ENCODE measurements at places on chromosomes 7 and 10. TPM values are rescaled to one million over a fixed set of nuclear protein-coding genes. Genes with fewer than 3 reads are reported as not detected.

DNA sequence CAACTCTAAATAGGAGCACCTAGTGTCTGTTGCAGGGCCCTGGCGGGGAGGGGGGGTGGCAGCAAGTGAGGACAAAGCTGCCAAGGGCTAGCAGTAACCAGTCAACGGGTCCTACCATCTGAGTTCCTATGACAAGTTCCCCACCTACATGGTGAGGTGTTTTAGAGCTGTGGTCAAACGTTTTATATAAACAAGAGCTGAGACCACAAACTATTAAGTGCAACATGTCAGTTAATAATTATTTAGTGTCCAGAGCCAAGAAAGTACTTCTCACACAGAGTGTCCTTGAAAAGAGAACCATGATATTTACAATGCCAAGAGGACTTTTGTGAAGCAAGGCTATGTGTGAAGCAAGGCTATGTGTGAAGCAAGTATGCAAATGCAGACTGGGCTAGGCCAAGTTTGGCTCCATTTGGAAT, 434.7 kb downstream of the TNS3 start:
- DNase-seq = no peak

The CAV2 gene
- 191 TPM for total RNA-seq

The OR6B1 gene
- total RNA-seq = not detected

DNA sequence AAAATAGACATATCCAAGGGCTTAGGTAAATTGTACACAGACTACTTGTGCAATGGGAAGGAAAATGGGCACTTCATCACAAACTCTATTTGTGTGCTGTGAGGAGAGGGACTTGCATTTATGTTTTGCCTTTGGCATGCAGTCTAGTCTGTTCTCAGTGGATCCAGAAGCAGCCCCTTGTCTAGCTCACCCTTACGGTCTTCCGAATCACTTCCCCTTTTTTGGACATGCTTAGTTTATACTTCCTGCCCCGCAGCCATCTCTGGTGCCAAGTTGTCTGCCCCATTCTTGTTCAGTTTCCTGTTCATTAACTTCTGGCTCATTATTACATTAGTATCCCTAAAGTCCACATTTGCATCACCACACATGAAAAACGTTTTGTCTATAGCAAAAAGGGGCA, 161.6 kb downstream of the NRCAM start:
- DNase-seq = peak; percentile 41

DNA sequence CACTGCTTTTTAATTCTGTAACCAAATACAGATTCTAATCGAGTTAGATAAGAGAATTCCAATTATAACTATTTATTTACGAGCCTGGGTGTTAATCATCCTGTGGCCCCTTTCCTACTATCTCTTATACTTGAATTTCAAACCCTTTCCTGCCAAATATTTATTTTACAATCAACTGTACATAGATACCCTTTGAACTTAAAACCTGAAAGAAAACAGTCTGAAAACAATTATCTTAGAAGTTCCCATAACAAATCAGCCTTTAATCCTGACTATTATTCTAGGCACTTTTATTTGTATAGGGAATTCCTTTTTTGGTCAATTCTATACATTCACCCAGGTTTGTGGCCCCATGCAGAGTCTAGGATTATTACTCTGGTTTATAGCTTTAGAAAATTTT, 10.6 kb upstream of the GPR37 start:
- DNase-seq = no peak

- DNase-seq = peak; percentile 8
Measured at GRCh38 chr10:51960494-51960895, 261.1 kb upstream of the CSTF2T start.

DNA sequence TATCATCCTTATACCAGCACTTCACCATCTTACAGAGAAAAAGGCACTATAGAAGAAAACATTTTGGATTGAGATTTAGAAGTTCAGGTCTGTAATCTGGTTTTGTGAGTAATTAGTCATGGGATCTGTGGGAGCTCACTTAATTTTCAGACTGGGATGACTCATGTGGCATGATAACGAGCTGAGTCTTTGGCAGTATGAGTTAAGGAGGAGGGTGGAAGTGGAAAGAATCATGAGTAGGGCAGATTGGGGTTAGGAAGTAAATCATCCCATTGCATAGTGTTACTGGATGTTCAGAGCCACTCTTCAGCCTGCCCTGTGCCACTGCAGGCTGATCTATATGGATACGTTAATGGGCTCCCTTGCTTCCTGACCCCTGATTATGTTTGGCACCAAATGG, 64.9 kb downstream of the ZNF92 start:
- peak; percentile 92 for DNase-seq

The DDX50 gene
- 44.9 TPM for total RNA-seq

The EPHA1 gene
- total RNA-seq = not detected

DNA sequence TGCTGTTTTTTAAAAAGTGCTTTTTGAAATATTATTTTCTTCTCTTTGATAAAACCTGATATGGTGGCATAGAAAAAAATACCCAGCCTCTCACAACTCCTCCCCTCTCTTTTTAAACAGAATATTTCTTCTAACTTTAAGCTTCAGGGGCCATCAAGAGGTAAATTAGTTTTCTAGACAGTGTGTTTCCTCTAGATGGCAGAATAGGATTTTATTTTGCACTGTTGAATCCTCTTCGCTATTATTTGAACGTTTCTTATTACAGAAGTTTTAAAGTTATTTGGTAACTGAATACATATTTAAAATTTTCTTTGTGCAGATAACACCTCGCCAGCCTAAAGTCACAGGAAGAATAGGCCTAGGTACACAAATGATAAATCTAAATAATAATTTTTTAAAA, 30.3 kb downstream of the ARL5B start:
- no peak for DNase-seq

DNA sequence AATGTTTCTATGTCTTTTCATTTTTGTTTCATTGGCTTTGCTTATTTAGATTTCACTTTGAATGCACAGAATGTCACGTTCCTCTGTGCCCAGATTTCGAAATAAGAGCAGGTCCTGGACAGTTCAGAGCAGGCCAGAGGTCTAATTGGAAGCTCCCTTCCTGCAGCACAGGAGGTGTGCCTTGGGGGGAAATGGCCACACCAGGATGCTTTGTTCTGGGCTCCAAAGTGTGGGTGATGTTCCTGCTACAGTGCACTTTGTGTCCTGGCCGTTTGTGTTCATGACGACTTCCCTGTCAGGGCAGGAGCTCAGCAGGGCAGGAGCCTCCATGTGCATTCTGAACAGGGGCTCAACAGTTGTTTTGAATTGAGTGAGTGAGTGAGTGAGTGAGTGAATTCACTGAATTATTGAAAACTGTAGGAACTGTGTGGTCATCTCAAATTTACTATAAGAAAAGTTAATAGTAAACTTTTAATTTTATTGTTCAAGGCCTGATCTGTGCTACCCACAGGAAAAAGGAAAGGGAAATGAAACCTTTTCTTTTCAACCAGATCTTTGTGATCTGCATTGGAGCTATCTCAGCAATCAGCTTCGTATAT, 109.5 kb upstream of the GJD4 start:
- DNase-seq = no peak

The SHH gene
- 0.86 TPM for total RNA-seq

GRCh38 chr7:28187012-28187411, 6.4 kb upstream of the JAZF1 start:
- DNase-seq = no peak

The ITPRID1 gene
- total RNA-seq = not detected

- DNase-seq = peak; percentile 64
Measured at GRCh38 chr10:131625041-131625440, 275.8 kb upstream of the PPP2R2D start.

- peak; percentile 85 for DNase-seq
Measured at GRCh38 chr7:66283003-66283920, 78.1 kb downstream of the TPST1 start.

- no peak for DNase-seq
Measured at GRCh38 chr10:98242823-98243222, 25.2 kb downstream of the LOXL4 start.

- DNase-seq = peak; percentile 34
Measured at GRCh38 chr7:19491821-19492452, 216.9 kb downstream of the POLR1F start.

The HKDC1 gene
- total RNA-seq = 0.69 TPM

The CDHR3 gene
- total RNA-seq = 0.74 TPM

DNA sequence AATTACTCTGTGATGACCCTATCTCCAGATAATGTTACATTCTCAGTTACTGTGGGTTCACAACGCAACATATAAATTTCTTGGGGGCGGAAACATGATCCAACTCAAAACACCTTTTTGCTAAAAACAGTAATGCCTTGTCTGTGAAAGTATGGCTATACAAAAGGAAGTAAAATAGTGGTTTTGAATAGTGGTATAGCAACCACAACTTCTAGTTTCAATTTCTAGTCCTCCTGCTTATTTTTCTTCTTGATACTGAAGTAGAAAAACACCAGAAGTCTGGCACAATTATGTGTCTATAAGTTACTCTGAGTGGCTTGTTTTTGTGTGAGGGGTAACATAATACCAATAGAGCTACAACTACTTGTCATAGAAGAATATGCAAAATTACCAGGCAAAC, 21.5 kb upstream of the ZNF800 start:
- DNase-seq = no peak

DNA sequence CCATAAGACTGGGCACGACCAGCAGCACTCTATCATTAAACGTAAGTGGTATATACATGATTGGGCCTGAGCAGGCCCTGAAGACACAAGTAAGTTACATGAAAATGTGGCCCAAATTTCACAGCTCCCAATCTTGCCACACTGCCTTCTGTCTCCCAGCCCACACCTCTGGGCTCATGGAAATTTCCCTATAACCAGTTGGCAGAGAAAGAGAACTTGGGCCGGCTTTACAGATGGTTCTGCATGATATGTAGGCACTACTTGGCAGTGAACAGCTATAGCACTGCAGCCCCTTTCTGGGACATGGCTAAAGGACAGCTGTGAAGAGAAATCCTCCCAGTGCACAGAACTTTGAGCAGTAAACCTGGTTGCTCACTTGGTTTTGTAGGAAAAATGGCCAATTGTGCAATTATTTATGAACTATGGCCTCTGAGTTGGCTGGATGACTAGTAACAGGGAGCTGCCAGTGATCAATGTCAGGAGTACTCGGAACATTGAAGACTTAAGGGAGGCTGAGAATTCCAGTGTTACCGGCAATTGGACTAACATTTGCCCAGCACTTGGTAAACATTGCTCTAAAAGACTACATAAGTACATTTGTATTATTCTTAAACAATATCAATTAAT, 1006.6 kb upstream of the LRRN3 start:
- DNase-seq = no peak
